Fibroblast of the conjunctiva (primary cell): ENCODE measurements at places on chromosomes 12 and 14.

DNA sequence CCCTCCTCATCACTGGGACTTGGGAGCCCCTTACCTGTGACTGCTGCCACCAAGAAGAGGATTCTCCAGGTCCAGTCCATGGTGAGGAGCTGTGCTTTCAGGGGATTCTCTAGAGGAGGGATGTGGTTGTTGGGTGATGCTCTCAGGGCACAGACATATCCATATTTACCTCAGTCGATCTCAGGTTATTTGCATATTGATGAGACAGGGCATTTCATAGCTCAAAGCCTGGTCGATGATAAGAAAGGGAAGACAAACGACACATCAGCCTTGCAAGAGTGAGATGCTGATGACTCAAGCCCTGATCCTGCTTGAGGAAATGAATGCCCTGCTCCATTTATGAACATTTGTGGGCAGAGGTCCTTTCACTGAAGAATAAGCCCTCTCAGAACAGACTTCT is 981.0 kb downstream of the TMEM121 start:
- DNase-seq, result no peak

- DNase-seq, result no peak
These were observed 20.2 kb upstream of the CHGA start for GRCh38 chr14:92902726-92903125.

DNA sequence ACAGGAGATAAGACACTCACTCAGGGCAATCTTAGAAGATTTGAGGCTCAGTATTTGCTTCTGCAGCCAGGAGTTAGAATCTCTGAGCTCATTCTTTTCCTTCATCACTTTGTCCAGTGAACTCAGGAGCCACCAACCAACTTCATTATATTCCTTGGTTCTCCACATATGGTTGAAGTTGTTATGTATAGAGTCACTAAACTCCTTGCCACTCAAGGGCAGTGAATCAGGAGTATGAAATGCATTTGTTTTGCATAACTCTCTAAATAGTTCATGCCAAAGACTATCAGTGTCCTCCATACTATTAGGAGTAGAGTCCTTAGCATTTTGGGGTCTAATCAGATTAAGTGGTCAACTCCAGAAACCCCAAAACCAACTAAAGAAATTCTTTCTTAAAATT is 150.6 kb downstream of the CCDC59 start:
- DNase-seq, result no peak

DNA sequence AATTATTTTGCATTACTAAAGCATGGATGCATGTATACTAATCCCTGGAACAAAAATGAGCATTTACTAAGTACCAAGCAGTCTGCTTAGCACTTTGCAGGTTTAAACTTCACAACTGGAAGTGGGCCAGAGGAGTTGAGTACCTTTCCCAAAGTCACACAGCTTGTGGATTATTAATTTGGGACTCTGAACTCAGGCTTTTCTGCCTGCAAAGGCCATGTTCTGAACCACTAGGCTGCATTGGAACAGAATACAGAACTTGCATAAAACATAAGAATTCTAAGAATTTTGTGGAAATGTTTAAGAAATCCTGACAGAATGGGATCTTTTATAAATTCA is 132.9 kb upstream of the AMIGO2 start:
- DNase-seq, result no peak

GRCh38 chr12:120586206-120586605 is 5.0 kb upstream of the POP5 start:
- DNase-seq, result no peak

GRCh38 chr14:25588751-25589150 is 538.8 kb upstream of the STXBP6 start:
- DNase-seq, result no peak
